ENCODE measurements at places on chromosomes 5 and 9.

GRCh38 chr5:173742432-173742816, 126.0 kb upstream of the BOD1 start:
- ATAC-seq = no peak

DNA sequence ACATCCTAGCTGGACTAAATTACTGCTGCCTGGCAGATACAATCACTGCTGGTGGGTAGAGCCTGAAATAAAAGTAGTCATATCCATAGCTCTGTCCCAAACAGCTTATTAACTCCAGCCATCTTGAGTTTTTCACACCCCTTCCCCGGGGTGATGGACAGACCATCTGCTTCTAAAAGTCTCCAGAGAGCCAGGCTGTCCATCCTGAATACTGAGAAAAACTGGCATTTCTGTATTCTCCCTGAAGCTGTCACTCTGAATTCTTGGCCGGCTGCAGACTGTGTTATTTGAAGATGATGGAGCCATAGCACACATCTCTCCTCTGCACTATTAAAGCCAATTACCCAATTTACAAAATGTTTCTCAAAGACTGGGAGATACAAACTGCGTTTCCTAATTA, 118.6 kb downstream of the GABBR2 start:
- ATAC-seq = no peak

DNA sequence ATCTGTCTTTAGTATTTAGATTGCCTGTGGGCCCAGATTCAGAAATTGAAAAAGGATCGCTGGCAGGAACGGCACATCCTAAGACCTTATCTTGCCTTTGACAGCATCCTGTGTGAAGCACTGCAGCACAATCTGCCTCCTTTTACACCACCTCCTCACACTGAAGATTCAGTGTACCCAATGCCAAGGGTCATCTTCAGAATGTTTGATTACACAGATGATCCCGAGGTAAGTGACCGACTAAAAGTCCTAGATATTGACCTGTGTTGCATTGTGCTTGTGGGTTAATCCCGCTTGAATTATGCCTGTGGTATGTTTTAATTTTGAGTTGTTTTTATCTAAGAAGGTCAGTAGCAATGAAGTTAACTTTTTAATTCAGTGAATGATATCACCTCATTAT, 14.4 kb downstream of the NCBP1 start:
- no peak for ATAC-seq

GRCh38 chr9:133928248-133928764, 63.8 kb downstream of the VAV2 start:
- ATAC-seq = no peak

GRCh38 chr5:177428574-177429217, 2.2 kb downstream of the GRK6 start:
- ATAC-seq = no peak

GRCh38 chr5:150143350-150144245, 12.0 kb downstream of the PDGFRB start:
- ATAC-seq = peak; percentile 67

DNA sequence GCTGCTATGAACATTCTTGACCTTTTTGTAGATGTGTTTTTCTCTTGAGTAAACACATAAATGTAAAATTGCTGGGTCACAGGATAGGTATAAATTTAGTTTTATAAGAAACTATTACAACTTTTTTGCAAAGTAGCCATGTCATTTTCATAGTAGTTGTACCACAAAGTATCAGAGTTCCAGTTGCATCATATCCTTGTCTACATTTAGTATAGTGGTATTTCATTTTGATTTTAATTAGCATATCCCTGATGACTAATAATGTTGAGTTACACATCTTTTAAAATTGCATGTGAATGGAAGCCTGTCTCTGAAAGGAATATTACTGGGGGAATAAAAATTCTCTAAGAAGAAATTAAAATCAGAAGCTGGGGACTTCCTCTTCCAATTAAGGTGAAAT, 85.4 kb downstream of the TMEM161B start:
- no peak for ATAC-seq

GRCh38 chr5:39021413-39021812, 52.8 kb downstream of the RICTOR start:
- ATAC-seq = no peak

GRCh38 chr9:86903734-86904085, 43.6 kb downstream of the GAS1 start:
- no peak for ATAC-seq

DNA sequence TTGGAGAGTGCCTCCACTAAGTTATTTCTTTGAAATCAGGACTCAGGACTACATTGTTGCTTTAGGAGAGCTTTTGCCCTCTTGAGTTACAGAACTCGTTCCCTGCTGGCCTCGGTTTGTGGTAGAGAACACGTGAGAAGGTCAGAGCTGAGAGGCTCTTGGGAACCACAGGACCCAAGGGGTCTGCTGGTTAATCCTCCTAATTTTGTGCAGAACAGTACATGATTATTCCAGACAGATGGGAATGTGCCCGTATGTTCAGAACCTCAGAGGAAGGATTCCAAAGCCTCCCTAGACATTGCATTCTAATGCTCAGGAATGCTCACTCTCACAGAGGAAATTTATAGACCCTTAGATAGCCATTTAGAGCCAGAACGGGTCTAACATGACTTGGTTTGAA, 25.2 kb upstream of the BASP1 start:
- peak; percentile 9 for ATAC-seq

DNA sequence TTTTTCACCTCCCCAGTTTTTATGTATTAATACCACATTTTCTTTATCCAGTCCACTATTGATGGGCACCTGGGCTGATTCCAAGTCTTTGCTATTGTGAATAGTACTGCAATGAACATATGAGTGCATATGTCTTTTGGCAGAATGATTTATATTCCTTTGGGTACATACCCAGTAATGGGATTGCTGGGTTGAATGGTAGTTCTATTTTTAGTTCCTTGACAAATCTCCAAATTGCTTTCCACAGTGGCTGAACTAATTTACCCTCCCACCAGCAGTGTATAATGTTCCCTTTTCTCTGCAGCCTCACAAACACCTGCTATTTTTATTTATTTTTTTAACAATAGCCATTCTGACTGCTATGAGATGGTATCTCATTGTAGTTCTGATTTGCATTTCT, 340.2 kb downstream of the ADAMTS6 start:
- ATAC-seq = no peak

Measured in SK-N-SH treated with all-trans-retinoic acid at 6 μM for 48 hours (cell line).